G401 (cell line): ENCODE measurements at places on chromosomes 7 and 10.

GRCh38 chr7:151141311-151141854 is 26.1 kb downstream of the GBX1 start:
- no peak for DNase-seq

GRCh38 chr7:131781-132482 is 60.4 kb upstream of the FAM20C start:
- no peak for DNase-seq

DNA sequence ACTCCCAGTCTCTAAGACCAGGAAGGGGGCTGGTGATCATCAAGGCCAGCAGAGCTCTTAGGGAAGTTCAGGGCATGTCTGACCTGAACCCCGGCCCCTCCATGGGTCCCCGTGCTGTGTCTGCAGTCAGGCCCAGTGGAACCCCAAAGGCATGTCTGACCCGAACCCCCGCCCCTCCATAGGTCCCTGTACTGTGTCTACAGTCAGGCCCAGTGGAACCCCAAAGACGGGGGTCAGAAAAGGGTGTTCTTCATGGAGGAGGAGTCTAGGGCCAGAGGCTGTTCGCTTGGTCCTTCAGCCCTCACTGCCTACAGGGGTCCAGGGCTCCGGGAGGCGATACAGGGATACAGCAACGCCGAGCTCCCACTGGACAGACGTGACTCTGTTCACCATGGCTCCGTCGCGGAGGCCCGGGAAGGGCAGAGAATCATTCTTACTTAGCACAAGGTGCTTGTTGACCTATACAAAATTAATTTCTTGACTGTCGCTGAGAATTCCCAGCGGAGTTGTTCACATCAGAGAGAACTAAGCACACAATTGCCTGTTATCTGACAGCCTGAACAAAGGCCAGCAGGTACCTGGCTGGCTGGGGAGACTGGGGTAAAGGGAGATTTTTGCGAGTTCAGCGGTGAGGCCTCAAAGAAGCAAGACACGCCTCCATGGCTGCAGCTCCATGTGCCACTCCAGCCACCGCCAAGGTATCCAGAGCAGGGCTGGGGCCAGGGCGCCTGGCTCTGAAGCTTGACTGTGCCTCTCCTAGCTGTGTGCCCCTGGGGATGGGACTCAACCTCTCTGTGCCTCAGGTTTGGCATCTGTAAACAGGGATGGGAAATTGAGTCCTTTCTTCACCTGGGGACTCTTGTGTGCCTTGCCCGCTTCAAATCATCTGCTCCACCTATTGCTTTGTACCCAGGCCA is 26.8 kb downstream of the EN2 start:
- DNase-seq, result no peak

DNA sequence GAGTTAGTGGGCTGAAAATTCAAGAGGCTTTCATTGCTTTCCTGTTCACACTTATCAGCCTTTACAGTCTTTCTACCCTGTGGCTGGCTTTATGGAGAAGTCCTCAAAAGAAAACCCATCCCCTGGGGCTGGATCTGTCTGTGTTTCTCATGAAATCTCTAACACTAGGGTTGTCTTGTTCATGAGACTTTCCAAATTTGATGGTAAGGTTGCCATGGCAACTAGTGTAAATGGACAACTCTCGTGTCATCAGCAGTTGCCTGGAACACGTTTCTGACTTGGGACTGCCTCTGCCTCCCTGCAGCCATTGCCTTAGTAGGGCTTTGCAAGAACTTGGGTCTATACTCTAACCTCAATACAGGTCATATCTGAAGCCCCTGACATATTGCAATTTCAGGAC is 35.8 kb upstream of the PLPP4 start:
- DNase-seq, result no peak

DNA sequence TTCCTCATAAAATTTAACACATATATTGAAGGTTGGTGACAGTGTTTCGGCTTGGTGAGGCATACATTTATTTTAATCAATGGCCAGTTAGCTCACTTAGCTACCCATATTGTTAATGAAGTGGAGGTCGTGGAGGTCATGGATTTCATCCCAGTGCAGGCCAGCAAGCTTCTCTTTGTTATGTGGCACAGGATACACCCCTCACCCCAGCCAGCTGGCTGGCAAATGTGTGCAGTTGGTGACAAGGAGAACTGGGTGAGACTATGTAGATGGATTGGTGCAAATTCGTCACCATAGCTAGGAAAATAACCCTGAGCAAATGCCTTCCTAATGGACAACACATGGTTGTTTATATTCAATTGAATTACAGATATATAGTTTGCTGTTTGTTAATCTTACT is 50.5 kb upstream of the FOXP2 start:
- DNase-seq, result no peak

DNA sequence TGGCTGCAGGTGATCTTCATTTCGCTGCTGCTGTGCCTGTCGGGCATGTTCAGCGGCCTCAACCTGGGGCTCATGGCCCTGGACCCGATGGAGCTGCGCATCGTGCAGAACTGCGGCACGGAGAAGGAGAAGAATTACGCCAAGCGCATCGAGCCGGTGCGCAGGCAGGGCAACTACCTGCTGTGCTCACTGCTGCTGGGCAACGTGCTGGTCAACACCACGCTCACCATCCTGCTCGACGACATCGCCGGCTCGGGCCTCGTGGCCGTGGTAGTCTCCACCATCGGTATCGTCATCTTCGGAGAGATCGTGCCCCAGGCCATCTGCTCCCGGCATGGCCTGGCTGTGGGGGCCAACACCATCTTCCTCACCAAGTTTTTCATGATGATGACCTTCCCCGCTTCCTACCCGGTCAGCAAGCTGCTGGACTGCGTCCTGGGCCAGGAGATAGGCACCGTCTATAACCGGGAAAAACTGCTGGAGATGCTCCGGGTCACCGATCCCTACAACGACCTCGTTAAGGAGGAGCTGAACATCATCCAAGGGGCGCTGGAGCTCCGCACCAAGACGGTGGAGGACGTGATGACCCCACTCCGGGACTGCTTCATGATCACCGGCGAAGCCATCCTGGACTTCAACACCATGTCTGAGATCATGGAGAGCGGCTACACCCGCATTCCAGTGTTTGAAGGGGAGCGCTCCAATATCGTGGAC is 1.3 kb downstream of the CNNM2 start:
- DNase-seq, result peak; percentile 49

GRCh38 chr10:19785366-19785765 is 30.9 kb upstream of the PLXDC2 start:
- DNase-seq, result no peak

- DNase-seq, result no peak
Measured at GRCh38 chr10:130363899-130364445, 227.8 kb downstream of the GLRX3 start.

GRCh38 chr10:67033878-67034277 is 108.0 kb downstream of the LRRTM3 start:
- no peak for DNase-seq

- DNase-seq, result no peak
Measured at GRCh38 chr10:72333112-72334015, 21.4 kb downstream of the DNAJB12 start.

GRCh38 chr10:92969151-92969550 is 91.4 kb upstream of the CYP26C1 start:
- no peak for DNase-seq

- DNase-seq, result no peak
Measured at GRCh38 chr7:116785843-116786242, 76.5 kb upstream of the CAPZA2 start.

DNA sequence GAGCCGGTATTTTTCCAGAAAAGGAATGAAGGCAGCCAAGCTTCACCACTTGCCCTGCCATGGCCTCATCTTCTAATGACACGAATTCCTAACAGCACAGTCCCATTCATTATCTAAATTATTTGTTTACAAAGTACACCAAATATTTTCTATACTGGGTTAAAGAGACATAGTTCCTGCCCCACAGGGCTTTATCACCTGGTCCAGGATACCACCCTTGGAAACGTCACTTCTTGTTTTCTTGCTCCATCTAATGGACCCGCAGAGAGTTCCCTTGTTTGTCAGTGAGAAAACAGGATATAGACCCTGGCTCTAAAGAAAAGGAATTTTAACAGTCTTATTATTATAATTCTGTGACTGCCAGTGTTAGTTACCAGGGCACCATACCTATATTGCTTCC is 1165.4 kb downstream of the GATA3 start:
- peak; percentile 33 for DNase-seq

DNA sequence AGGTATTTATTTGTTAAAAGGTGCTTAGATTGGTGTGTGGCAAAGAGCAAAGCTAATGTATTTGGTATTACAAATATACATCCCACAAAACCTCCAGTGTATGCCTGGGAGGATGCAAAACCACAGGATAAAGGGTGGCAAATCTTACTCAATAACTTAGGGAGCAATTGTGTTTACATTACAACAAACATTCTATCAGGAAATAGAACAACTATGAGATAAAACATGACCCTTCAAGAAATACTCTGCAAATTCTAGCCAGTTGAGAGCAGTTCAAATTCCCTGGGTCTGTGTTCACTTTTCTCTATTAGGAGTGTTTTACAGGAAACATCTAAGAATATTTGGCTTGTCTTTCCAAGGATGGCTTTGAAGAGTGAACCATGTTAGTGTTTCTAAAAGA is 64.9 kb downstream of the CUL1 start:
- no peak for DNase-seq

- DNase-seq, result no peak
Measured at GRCh38 chr7:142024547-142024946, 28.9 kb downstream of the MGAM start.

- DNase-seq, result no peak
Measured at GRCh38 chr10:6199131-6199733, 3.5 kb upstream of the PFKFB3 start.

DNA sequence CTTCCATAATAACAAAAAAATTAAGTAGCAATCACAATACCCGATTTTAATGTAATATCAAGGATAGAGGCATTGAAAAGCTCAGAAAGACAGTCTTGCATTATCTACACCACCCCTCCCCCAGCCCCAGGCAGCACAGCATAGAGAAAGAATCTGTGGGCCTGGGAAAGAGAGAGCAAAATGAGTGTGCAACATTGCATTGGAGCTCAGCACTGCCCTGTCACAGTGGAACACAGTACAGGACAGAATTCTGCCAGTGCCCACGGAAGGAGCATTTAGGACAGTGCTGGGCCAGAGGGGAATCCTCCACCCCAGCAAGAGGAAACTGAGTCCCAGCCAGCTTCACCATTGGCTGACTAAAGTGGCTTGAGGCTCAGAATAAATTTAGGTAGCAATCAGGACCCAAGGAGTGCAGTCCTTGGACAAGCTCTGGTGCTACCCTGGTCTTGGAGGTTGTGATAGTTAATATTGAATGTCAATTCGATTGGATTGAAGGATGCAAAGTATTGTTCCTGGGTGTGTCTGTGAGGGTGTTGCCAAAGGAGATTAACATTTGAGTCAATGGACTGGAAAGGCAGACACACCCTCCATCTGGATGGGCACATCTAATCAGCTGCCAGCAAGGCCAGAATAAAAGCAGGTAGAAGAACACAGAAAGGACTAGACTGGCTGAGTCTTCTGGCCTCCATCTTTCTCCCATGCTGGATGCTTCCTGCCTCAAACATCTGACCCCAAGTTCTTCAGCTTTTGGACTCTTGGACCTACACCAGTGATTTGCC is 234.4 kb downstream of the ANK3 start:
- no peak for DNase-seq

- no peak for DNase-seq
Measured at GRCh38 chr10:6563731-6564130, 16.3 kb downstream of the PRKCQ start.

DNA sequence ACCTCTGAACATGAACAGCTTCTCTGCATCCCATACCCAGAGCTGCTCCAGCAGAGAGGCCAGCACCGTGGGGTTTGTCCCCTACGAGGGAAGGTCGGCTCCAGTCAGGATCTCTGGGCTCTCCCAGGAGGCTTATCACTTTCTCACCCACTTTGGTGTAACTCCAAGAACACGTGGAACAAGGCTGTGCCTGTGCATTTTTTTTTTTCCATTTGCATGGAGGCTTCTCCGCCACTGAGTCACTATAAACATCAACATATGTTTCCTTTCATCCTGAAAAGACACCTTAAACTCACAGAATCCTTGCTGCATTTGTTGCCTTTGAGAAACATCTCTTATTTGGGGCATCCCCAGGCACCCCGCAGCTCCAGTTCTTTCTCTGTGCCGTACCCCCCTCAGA is 29.4 kb upstream of the ECHDC3 start:
- DNase-seq, result no peak

DNA sequence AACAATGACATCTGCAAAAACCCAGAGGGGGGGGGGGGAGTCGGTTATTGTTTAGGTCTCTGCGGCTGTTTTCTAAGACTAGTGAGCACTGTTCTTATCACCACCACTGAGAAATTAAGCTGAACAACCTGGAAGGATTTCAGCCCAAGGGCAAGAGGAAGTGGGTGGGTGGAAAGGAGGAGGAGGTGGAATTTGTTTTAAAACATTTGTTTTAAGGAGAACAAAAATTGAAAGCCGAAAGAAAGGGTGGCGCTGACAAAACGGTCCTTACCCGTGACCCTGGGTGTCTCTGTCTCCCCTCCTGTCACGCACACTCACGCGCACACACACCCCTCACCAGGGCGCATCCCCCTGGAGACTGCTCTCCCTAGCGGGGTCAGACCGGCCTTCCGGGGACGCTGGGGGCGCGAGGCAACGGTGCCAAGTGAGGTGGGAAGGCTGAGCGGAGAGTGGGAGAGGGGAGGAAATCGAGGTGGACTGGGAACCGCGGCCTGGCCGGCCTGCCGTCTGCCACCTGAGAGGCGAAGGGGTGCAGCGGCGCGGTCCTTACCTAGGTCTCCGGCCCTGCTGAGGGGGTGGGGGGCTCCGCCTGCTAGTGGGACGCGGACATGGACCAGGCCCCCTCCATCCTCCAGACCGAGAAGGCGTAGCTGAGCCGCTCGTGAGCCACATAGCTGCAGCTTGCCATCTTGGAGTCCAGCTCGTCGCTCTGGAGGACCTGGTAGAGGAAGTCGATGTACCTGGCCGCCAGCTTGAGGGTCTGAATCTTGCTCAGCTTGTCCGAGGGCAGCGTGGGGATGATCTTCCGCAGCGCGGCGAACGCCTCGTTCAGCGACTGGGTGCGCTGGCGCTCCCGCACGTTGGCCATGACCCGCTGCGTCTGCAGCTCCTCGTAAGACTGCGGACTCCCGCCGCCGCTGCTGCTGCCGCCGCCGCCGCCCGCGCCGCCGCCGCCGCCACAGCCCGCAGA is 1.0 kb downstream of the TWIST1 start:
- DNase-seq, result no peak

DNA sequence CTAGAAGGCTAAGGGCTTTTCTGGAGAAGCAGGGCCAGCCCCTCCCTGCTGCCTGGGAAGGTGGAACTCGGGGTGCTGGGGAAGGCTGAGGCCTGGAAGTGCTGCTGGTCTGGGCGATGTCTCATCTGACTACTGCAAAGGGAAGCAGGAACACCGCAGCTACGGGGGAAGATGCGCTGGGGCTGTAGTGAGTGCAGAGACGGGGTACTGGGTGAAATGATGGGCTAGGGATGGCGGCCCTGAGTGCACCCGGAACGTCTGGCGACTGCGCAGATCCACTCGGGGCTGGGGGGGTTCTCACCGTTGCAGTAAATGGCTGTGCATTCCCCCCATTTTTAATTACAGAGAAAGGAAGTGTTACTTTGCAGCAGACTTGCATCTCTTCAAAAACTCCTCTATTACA is 195.4 kb upstream of the ADARB2 start:
- no peak for DNase-seq

GRCh38 chr7:123535517-123535916 is 1.1 kb upstream of the IQUB start:
- DNase-seq, result peak; percentile 4
